HCT116 (cell line): ENCODE measurements at places on chromosomes 1 and 21.

DNA sequence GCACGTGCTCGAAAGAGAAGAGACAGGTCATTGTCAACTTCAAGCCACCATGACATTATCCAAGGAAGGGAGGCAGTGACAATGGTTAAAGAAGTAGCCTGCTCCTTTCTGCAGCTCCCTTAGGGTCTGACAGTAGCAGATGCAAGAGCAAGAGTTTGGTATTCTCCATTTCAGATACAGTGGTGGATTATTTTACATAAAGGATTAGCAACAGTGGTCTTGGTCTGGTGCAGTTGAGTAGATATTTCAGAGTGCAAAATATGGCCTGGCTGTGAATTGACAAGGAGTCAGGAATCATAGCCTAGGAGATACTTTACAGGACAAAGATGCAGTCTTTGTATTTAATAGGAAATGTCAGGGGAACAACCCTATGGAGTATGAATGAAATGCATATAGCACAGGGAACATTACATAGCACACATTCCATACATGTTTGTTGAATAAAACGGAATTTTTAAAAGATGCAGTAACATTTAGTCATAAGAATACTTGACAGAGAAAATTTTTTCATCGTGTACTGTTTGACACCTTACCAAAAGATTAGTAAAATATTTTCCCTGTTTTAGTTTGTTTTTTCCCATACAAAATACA is 41.8 kb downstream of the CHRM3 start:
- no peak for DNase-seq

GRCh38 chr1:24362396-24362795 is 43.2 kb downstream of the GRHL3 start:
- DNase-seq = no peak

DNA sequence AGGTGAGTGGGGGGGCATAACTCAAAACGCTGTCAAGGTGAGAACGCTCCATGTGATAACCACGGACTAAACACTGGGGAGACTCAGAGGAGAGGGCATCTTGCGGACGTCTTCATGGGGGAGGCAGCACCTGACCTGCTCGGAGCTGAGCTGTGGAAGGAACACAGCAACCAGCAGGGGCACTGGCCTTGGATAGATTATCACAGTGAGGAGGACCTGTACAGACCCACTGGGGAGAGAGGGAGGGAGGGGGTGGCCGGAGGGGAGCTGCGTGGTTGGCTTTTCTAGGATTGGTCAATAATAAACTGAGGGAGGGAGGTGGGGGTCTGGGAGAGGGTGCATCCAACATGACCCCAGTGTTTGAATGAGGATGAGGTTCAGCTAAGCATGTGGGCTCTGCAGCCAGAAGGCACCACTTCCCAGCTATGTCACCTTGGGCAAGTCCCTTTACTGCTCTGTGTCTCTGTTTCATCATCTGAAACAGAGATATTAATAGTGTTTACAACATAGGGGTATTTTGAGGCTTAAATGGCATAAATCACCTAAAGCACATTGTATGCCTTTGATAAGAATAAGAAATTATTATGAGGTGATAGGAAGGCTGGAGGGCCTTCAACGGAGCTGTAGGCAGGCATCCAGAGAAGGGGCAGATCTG is 123.3 kb downstream of the GRIK3 start:
- no peak for DNase-seq

DNA sequence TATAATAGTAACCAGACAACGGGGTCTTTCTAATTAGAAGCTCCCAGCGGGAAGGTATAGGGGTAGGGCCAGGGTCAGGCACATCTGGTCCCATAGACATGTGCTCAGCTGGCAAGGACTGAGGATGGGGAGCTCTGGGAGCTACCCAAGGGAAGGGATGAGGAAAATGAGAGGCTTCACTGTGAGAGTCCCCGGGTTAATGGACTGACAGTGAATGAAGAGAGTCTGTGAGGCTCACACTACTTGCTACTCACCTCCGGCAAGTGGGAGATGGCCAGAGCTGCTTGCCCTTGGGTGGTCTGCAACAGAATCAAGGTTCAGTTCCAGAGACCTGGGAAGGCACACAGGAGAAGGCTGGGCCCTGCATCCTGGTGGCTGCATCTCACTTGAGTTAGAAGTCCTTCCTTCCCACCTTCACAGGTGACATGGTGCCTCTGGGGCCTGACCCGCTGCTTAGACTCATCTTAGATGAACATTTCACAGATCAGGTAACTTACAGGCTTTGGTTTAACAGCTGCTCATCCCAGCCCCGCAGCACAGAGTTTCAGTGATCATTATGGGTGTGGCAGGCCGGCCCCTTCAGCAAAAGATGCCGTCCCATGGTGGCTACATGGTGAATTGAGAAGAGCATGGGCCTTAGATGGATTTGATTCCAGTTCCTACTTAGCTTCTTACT is 31.7 kb downstream of the EIF2D start:
- DNase-seq = no peak

GRCh38 chr1:178659789-178660208 is 65.2 kb upstream of the RALGPS2 start:
- DNase-seq = no peak

- no peak for DNase-seq
These were observed 57.9 kb upstream of the LGALS8 start for GRCh38 chr1:236465959-236466303.

GRCh38 chr1:207825409-207825695 is 73.5 kb downstream of the CD46 start:
- no peak for DNase-seq

DNA sequence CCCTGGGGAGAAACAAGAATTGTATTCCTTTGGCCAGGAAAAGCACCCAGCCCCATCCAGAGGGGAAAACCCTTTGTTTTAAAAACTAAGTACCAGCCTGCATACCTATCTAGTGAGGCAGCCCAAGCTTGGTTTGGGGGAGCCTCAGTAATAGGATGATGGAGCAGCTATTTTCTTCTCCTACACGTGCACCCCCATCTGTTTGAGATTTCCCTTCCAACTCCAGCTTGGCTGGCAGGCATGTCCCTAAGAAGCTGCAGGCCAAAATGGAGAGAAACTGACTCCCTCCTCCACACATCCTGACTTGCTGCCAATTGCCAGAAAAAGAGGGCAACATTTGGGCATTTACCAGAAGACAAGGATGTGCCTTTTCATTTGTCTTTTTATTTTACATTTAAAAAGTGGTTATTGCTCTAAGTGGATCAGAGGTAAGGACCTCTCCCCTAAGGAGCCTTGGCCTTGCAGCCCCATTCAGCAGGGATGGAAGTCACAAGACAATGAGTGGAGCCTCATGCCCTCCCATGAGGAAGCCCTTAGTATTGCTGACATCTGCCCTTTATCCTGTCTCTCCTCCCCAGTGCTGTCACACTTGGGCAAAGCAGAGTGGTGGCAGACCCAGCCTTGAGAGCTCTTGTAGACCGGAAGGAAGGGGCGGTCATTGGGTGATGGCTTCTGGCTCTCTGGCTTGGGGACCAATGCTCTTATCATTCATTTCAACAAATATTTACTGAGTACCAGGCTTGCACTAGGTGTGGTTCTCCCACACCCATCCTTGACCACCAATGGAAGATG is 8.6 kb downstream of the FNDC5 start:
- no peak for DNase-seq

GRCh38 chr1:153849487-153850185 is 73.1 kb downstream of the GATAD2B start:
- DNase-seq = no peak

- peak; percentile 47 for DNase-seq
These were observed 58.0 kb downstream of the NKAIN1 start for GRCh38 chr1:31181515-31182343.

- no peak for DNase-seq
These were observed 111.6 kb upstream of the PDE4B start for GRCh38 chr1:65681096-65681495.

DNA sequence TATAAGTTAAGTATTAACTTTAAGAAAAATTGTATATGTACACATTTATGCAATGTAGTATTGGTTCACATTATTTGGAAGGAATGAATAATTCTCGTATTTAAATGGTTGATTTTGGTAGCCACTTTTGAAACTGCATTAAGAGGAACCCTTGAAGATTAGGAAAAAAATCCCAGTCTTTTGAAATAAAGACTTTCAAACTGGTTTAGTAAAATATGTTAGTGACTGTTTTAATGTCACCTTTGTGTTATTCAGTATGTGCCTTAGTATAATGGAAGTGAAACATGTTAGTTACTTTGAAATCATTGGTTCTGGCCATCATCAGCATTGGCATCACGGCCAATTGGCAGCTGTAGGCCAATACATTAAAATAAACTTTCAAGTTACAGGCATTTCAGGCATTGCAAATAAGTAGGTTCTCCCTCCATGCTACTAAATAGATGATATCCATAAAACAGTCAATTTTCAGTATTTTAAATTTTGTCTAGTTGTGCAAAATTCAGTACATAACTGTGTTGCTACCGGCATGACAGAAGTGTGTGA is 4.4 kb downstream of the MIER1 start:
- no peak for DNase-seq

DNA sequence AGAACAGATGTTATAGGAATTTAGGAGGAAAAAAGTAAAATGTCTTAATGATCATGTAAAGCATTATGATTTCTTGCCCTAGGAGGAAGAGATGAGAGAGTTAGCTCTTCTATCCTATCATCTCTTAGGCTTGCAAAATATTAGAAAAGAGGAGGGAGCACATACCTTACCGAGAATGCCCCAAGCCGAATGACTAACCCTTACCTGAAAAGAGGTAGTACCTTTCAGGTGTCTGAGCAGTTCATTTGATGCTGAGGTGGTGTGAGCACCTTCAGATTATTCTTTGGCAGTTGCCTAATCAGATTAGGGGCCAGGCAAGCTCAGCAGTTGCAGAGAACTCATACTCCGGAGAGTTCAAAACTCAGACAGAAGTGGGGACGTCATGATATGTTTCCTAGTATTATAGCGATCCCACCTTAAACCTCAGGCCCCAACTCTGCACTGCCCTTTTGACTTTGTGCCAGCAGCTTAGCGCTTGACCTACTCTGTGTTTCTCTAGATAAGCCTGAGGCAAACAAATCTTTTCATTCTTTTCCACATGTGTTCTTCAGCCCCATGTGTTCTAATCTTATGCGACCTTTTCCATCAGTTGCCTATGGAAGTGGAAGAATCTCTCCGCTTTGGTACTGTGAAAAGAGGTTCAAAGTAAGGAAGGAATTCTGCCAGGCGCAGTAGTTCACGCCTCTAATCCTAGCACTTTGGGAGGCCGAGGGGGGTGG is 52.5 kb downstream of the ATP2B4 start:
- no peak for DNase-seq

- no peak for DNase-seq
These were observed 12.4 kb downstream of the OXCT2 start for GRCh38 chr1:39758556-39759435.

GRCh38 chr21:38277501-38278131 is 20.8 kb downstream of the KCNJ15 start:
- no peak for DNase-seq

- DNase-seq = no peak
These were observed 82.9 kb downstream of the ARID4B start for GRCh38 chr1:235244974-235245592.

- DNase-seq = no peak
These were observed 15.2 kb upstream of the IGSF3 start for GRCh38 chr1:116682641-116683221.

- no peak for DNase-seq
These were observed 81.8 kb downstream of the AJAP1 start for GRCh38 chr1:4736254-4736653.

- DNase-seq = no peak
These were observed 349.5 kb downstream of the TGFB2 start for GRCh38 chr1:218694636-218695035.

DNA sequence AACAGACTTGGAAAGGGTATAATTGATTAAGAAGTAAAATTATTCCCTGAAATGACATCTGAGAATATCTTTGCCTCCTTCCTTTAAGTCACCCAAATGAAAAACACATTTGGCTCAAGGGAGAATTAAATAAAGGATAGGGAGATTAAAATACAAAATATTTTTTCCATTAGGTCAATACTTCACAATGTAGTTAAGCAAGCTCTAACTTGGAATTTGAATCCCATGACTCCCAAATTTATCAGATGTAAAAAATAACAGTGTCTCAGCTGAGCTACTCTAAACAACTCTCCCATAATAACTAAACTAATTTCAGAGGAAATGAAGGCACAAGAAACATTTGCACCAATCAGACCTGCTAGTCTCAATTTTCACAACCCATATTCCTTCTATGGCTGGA is 6.5 kb upstream of the NMNAT2 start:
- DNase-seq = no peak

- no peak for DNase-seq
These were observed 494.5 kb upstream of the PBX1 start for GRCh38 chr1:164064501-164064900.

GRCh38 chr1:156760092-156760795 is 7.1 kb upstream of the PRCC start:
- DNase-seq = no peak

- no peak for DNase-seq
These were observed 191.4 kb downstream of the ZBTB18 start for GRCh38 chr1:244242446-244242845.

GRCh38 chr1:25743164-25744139 is 56.5 kb upstream of the SELENON start:
- no peak for DNase-seq

- DNase-seq = peak; percentile 53
These were observed 22.8 kb downstream of the RNU5D-1 start for GRCh38 chr1:44707959-44708831.

- no peak for DNase-seq
These were observed 1621.1 kb downstream of the MRPL39 start for GRCh38 chr21:23986214-23986613.

DNA sequence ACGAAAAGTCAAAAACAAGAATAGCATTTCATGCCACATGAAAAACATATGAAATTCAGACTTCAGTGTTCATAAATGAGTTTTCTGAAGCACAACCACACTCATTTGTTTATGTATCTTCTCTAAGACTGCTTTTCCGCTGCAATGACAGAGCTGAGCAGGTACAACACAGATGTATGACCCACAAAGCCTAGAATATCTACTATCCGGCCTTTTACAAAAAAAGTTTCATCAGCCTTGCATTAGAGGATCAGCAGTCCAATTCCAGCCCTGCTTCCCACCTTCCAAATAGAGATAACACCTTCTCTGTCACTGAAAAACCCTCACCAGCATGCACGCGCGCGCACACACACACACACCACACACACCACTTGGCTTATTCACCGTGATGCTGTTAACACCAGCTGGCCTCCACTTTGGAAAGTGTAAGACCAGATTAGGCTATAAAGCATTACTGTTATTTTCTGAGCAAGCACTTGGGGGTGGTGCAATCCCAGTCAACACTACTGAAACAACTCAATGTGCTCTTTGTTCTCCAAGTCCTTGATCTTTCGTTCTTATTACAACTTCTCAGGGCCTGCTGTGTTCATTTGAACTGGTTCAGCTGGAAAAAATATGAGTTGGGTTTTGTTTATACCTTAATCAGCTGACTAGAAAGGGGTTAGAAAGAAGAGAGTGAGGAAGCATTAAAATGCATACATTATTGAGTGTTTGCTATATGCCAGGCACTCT is 90.0 kb downstream of the GLUL start:
- peak; percentile 42 for DNase-seq

DNA sequence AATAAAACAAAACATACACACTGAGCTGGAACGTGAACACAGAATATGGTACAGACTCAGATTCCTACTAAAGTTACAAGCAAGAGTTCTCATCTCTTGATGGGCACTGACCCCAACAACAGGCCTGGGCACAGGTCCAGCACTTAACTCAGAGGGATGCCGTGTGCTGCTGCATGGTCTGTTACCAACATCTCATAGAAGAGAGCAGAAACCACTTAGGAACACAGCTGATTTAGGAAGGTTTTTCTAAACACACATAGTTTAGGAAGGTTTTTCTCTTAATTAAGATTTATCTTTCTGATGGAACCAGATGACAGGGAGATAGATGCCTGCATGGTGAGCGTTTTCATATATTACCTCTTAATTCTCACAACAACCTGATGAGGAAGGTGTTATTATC is 1.5 kb downstream of the GCLM start:
- no peak for DNase-seq
